ENCODE measurements at places on chromosomes 3 and 15.
A peak's percentile ranks its signal among the peaks of the same experiment; 100 is the strongest.

GRCh38 chr15:33204926-33205325 is 10.4 kb upstream of the FMN1 start:
- DNase-seq = no peak

GRCh38 chr3:178257491-178257890 is 278.7 kb upstream of the KCNMB2 start:
- DNase-seq = no peak

GRCh38 chr3:123871946-123872345 is 12.2 kb downstream of the MYLK start:
- DNase-seq = peak; percentile 36

DNA sequence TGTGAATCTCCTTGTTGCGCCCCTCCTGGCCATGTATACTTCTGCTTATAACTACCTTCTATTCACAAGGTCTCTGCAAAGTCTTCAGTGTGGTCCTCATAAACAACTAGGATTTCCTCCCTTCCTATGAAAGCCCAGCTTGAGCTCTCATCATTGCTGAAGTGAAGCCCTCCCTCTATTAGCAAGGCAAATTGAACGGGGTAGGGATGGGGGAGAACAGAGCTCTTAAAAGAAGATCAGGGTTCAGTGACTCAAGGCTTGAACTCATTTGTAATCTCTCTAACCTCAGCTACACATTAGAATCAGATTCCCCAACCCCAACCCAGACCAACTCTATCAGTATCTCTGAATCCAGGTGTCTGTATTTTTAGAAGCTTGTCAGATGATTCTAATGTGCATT is 88.3 kb upstream of the ST8SIA2 start:
- DNase-seq = no peak

GRCh38 chr3:68007621-68008226 is 353.3 kb upstream of the SUCLG2 start:
- no peak for DNase-seq

DNA sequence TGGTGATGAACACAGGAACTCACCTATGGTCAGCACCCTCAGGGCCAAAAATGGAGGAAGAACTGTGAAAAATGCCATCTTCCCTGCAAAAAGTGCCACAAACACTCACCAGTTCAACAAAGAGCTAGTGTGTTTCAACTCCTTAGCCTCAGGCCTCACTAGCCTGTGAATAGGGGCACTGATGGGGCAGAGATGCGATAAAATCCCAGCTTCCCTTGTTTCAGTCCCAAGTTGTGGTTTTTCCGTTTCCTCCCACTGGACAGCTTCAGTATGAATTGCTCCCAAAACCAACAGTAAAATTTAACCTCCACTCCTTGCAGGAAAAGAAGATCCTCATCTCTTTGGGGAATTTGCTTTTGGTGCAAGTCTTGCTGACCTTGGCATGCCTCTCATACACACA is 117.4 kb upstream of the ADAMTS9 start:
- no peak for DNase-seq

- no peak for DNase-seq
Observed at GRCh38 chr15:58568157-58568571, 136.4 kb downstream of the LIPC start.

GRCh38 chr3:127025456-127025855 is 42.5 kb downstream of the PLXNA1 start:
- no peak for DNase-seq

GRCh38 chr3:179149406-179149867 is 1.3 kb downstream of the PIK3CA start:
- DNase-seq = no peak
